ENCODE measurements at places on chromosomes 3 and 15.

DNA sequence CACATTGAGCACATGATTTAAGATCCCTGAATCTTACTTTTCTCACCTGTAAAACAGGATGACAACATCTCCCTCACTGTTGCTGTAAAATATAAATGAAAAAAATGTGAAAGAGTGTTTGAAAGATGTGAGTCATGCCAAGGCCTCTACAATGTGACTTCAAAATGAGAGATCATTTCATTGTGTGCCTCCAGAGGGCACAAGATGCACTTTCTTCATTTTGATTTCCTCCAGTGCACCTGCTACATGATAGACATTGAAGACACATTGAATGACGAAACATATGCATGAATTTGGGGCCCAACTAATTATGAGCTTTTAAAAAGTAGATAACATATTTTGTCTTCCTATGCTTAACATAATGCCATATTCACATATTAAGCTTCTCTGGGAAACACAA, 170.3 kb downstream of the MOBP start:
- DNase-seq = no peak

DNA sequence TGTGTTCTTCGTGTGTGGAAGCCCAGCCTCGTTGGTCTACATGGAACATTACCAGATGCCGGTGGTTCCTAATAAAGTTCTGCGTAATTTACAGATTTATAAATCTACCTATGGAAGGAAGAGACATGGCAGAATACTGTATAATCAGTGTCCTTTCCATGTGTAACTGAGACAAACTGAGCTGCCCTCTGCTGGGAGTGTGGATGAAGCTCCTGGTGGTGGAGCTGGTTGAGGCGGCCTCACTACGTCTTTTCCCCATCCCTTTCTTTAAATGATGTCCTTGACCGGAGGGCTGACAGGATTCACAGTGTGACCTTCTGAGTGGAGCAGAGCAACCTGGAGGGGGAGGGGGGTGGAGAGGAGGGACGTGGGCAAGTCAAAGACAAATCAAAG, 267.0 kb upstream of the CHRM5 start:
- no peak for DNase-seq

GRCh38 chr3:133880287-133880686, 15.4 kb downstream of the RAB6B start:
- no peak for DNase-seq

- no peak for DNase-seq
Observed at GRCh38 chr3:151426341-151426657, 34.6 kb downstream of the IGSF10 start.

GRCh38 chr3:102304550-102304949, 130.3 kb upstream of the ZPLD1 start:
- DNase-seq = no peak

DNA sequence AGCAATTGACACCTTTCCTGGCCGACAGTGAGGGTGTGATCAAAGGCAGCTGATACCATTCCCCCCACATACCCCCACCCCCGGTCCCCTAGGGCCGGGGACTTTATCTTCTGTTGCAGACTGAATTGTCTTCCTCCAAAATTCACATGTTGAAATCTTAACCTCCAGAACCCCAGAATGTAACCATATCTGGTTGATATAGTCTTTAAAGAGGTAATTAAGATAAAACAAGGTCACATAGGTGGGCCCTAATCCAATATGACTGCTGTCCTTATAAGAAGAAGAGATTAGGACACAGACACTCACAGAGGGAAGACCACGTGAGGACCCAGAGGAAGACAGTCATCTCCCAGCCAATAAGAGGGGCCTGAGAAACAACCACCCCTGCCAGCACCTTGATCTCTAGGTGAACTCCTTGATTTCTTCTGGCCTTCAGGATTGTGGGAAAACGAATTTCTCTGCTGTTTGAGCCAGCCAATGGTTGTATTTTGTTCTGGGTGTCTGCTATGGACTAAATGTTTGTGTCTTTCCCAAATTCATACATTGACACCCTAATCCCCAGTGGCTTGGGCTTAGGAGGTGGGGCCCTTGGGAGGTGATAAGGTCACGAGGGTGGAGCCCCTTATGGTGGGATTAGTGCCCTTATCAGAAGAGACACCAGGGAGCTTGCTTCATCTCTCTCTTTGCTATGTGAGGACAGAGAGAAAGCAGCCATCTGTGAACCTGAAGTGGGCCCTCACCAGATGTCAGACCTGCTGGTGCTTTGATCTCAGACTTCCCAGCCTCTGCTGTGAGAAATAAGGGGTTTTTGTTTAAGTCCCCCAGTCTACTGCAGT, 144.0 kb downstream of the CHSY1 start:
- DNase-seq = no peak

GRCh38 chr15:40092256-40092978, 16.3 kb downstream of the BMF start:
- DNase-seq = peak; percentile 84

DNA sequence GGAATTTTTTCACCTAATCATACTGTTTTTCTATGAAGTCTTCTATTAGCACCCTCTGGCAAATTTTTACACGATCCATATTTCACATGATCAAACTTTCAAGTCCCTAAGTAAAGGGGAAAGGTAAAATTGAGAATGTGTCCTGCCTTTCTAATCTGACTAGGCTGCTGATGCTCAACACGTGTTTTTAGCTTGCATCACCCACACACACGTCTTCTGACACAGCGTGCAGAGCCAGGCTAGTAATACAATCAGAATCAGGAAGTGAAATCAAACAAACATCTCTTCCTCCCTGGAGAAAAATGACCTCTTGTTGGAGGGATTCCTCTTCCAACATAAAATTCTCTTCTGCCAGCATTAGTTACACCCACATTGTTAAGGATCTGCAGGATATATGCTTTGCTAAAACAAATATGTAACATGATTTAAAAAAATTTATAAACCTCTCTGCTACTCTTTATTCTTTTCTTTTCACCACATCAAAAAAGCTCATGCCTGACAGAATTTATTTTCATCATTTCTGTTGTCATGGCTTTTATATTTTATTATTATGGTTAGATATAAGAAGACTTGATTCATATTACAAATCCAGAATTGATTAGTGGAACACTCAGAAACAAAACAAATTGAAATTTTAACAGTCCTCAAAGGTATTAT, 122.4 kb downstream of the RAP2B start:
- DNase-seq = no peak

DNA sequence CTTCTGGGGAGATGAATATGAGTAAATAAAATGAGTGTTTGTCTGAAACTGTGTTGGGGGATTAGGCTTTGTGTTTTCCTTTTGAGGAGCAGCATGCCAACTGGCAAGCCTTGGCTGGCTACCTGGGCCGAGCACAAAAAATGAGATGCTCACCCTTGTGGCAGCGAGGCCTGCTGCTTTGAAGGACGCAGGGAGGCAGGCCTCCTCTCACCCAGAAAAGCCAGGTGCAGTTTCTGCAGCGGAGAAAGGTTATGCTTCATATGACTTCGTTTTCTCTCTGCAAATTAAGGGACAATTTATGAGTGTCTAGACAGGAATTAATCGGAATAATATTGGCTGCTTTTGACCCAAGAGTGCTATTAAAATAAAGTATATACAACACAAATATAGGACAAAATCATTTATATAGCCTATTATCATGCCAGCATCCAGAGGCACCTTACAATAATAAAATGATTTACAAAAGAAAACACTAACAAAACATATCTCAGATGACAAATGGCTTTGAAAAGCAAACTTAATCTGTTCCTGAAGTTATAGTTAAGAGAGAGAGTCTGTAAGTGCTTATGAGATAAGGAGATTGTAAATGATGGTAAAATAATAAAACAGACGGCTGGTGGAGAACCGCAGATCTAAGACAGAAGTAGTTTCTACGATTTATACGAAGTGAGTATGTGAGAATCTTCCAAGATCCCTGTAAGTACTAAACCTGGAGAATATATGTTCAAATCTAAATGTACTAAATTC, 682.8 kb upstream of the NR2F2 start:
- peak; percentile 35 for DNase-seq

GRCh38 chr3:4845882-4846281, 133.4 kb upstream of the BHLHE40 start:
- no peak for DNase-seq

DNA sequence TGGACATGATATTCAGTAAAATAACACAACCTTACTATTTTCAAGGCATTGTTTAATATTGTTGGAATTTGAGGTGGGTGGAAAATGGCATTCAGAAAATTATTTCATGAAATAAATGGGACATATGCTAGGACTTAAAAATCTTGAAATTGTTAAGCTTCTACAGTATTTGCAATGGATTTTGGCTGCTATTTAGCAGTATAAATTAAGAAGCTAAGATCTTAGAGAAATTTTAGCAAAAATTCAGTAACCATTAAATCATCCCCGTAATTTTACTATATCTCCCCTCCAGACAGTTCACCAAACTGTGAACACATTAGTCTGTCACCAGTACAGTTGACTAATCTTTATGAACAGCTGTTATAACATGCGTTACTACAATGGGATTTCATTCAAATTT, 8.2 kb downstream of the DIPK2A start:
- DNase-seq = no peak

Measured in NCI-H1092 treated with DMSO at 0.1 percent for 48 hours (cell line).